Psoas muscle (tissue), 8 donors: ENCODE measurements at places on chromosomes 12 and 14.

GRCh38 chr14:69287098-69288010, 27.4 kb downstream of the GALNT16 start:
- no peak for DNase-seq

GRCh38 chr12:114220311-114220710, 185.6 kb downstream of the TBX5 start:
- DNase-seq = no peak

GRCh38 chr12:104272938-104273337, 30.6 kb upstream of the EID3 start:
- DNase-seq = no peak

GRCh38 chr12:104575442-104576186, 118.9 kb downstream of the CHST11 start:
- DNase-seq = no peak

GRCh38 chr12:68620519-68621471, 10.1 kb downstream of the RAP1B start:
- DNase-seq = no peak

GRCh38 chr12:3148366-3149000, 71.3 kb downstream of the TSPAN9 start:
- peak; percentile 78 for DNase-seq

- no peak for DNase-seq
Observed at GRCh38 chr14:70904373-70904772, 2.9 kb upstream of the PCNX1 start.

GRCh38 chr14:105274637-105275036, 26.2 kb downstream of the BRF1 start:
- no peak for DNase-seq

GRCh38 chr12:62273724-62274380, 13.6 kb downstream of the USP15 start:
- DNase-seq = no peak

- DNase-seq = no peak
Observed at GRCh38 chr12:108815875-108816594, 41.3 kb downstream of the SSH1 start.

DNA sequence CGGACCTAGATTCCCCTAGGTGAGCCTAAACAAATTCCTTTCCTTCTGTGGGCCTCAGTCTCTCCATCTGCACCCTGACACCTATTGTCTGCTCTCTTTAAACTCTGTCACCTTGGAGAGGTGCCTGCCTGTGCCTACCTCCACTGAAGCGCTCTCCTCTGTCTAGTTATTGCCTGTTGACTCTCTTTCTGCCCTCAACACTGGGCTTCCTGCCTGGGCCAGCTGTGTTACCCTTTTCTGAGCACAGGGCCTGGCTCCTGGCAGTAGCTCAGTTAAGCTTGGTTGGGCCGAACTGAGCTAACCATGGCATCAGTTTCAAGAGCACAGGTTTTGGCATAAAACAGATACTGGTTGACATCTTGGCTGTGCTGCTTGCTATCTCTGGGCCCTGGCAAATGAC, 43.5 kb downstream of the PRMT8 start:
- DNase-seq = no peak

DNA sequence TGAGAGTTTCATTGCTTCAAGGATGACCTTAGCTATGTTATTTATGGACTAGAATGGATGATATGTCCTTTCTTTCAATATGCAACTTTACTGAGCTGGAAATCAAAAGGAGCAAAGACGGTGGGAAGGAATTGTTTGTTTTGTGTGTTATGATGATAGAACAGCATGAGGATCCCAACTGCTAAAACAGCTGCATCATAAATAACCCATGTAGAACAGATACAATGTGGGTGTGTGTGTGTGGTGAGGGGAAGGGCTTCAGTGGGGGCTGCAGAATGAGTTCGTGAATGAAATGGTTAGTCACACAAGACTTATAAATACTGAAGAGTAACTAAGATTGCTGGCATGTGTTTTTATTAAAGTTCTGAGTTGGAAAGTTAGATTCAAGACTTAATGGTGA, 80.1 kb downstream of the DACT1 start:
- no peak for DNase-seq
